Activated T-helper 17 cell treated with anti-CD3 and anti-CD28 coated beads, Interleukin-2, amount 50 U/mL, for 72 hours (primary cell): ENCODE measurements at places on chromosomes 7 and 10.
A peak's percentile ranks its signal among the peaks of the same experiment; 100 is the strongest.

DNA sequence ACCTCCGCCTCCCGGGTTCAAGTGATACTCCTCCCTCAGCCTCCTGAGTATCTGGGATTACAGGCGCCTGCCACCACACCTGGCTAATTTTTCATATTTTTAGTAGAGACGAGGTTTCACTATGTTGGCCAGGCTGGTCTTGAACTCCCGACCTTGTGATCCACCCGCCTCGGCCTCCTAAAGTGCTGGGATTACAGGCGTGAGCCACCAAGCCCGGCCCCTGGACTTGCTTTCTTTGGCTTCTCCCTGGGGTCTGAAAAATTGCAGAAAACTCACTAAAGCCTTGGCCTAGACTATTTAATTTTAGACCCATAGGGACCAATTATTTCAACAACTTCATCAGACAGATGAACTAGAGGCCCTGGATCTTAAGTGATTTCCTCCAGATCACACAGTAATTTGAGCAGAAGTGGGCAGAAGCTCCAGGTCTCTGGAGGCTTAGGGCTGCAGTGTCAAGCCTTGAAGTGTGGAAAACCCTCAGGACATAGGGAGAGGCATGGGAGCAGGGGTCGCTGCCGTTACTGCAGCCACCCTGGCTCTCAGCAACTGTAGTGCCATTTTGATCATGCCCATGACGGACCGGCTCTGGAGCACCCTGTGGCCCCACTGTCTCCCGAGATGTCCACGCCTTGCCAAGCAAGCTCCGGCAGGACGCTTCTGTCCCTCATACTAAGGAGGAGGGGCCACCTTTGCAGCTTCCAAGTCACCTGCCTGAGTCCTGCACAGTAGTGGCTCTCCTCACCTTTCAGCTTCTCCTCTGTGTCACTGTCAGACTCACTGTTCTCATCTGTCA lies 72.4 kb downstream of the DENND2A start:
- no peak for ATAC-seq

DNA sequence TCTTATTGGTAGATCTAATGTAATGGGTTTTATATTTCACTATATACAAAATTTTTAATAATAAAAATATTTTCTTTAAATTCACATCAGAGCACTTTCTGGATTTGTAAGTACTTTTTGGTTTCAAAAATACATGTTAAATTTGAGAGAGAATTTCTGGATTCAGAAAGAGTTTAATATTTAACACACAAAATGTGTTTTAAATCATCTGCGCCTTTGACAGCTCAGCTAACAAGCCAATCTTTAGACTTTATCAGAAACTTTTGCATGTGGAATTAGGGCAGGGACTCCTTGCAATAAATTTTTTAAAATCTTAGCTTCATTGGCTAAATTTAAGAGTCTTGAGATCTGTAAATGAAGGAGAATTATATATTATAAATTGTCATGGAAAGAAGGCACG lies 32.7 kb upstream of the RHOBTB1 start:
- ATAC-seq, result no peak

- no peak for ATAC-seq
These were observed 231.1 kb downstream of the ARHGAP12 start for GRCh38 chr10:31697271-31698180.

DNA sequence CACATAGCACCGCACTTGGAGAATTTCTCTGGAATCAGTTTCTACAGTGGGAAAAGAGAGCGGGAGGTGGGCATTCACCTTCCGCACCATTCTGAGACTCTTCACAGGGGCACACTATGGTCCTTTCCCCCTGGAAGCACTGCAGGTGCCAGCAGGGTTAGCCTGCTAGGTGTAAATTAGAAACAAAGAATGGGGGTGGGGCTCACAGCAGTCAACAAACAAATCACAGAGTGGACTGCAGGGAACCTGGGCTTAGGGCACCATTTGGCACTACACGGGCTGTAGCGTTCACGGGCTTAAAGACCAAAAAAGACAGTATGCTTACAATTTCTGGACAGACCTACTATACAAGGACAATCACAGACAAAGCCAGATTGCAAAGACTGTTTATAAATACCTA lies 8.0 kb upstream of the PKD1L1 start:
- no peak for ATAC-seq

DNA sequence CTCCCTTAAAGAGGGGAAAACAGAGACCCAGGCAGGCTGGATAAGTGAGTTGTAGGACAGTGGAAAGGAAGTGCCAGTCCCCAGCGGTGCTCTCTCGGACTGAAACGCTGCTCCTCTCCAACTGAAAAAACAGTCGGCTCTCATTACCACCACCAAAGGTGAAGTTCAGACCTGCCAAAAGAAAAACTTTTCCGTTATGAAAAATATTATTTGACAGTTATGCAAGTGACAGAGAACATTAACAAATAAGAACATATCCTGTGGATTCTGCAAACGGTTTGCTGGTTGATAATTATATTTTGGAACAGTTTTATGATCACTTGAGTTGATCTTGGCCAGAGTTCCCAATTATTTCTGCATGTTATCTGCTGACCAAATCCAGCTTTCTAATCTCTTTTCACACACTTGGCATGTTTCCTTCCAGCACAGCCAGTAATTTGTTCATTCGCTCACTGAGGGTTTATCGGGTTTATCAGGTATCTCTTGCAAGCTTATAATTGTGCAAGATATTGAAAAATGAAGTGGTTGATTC lies 82.6 kb downstream of the PTPRE start:
- no peak for ATAC-seq

GRCh38 chr10:99977916-99978315 lies 31.8 kb downstream of the DNMBP start:
- no peak for ATAC-seq

- ATAC-seq, result no peak
These were observed 81.1 kb downstream of the CTTNBP2 start for GRCh38 chr7:117791877-117792780.

- ATAC-seq, result no peak
These were observed 293.8 kb downstream of the TCERG1L start for GRCh38 chr10:131017566-131018285.

DNA sequence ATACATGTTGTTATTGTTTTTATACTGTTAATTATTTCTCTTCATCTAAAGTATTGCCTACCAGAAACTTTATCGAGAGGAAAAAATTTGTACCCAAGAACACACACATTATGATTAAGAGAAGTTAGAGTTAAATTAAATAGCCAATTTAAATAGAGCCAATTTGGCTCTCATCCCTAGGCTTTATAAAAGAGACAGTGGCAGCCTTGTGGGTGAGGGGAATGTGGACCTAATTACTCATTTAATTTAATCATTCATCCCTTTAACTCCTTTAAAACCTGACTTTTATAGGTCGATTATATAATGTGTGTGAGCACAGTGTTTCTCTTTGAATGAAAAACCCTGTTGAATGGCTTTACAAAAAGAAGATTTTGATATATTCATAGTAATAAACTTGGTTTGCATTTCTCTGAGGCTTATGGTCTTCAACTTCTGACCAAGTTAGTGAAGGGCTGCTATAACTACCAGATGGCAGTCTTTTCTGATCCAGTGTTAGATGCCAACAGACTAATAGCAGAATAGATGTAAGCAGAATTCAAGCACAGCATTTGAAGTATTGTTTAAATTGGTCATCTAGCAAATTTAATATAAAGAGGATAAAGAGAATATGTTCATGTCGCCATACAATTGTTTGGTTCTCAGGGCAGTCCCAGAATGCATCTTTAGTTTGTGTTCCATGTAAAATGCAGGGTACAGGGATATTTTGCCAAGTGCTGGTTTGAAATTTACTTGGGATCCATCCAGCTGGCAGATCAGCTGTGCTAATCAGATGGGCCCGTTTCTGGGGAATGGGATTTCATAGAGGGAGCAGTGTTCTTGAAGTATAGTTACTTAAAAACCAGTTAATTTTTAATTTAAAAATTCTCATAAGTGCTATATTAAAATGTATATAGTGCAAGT lies 25.3 kb downstream of the ADD3 start:
- no peak for ATAC-seq

DNA sequence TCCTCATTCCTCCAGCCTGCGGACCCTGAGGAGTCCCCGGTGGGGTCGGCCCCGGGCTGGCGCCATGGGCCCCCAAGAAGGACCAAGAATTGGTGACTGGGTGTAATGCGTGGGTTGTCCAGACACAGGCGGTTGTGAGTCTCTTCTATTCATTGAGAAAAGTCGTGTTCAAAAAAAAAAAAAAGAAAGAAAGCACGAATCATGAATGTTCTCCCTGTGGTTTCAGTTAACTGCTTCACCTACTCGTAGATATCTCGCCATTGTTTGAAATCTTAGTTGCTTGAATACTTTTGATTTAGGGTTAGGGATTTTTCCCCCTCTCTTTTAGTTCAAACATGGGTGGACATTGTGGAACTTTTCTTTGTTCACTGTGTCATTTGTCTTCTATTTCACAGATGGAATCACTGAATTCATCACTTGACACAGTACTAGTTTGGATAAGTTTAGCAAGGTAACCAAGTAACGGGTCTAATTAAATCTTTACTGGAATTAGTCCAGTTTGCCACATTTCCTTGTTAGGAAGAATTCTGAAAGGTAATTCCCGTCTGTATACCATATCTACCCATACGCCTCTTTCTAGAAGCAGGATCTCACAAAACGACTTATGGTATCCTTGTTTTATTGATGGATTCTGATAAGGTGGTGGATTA lies 775 bp downstream of the STARD3NL start:
- ATAC-seq, result peak; percentile 35

DNA sequence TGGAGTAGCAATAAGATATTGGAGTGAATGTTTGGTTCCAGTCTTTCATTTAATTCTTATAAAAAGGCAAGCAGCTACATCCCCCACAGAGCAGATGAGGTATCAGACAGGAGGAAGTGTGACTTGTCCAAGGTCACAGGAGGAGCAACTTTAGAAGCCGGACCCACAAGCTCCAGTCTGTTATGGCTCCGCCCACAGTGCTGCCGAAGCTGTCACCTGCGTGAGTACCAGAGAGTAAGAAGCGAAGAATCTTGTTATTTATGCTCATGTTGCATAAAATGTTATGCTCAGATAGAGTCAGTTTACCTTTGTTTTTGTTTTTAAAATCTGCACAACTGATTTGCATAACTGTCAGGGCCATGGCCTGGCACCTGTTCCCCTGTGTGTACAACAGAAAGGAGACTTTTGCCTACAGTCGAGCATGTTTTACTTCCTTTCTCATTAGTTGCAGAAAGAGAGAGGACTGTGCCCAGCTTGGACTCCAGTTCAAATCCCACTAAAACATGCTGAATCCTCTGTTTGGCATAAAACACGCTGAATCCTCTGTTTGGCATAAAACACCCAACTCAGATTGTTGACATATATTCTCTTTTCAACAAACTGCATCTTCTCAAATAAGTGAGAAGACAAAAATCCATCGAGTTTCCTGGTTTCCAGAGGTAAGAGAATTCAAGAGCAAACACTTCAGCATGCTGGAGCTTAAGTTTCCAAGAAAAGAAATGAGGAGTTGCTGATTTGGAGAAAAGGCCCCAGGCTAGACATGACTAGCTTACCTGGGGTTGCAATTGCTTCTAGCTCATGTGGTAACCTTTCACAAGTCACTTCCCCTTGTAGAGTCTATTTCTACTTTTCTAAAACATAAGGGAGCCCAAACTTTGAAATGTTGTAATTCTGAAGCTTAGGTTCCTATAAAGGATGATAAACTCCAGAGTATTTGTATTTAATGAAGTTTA lies 409.8 kb upstream of the ZMIZ1 start:
- no peak for ATAC-seq

DNA sequence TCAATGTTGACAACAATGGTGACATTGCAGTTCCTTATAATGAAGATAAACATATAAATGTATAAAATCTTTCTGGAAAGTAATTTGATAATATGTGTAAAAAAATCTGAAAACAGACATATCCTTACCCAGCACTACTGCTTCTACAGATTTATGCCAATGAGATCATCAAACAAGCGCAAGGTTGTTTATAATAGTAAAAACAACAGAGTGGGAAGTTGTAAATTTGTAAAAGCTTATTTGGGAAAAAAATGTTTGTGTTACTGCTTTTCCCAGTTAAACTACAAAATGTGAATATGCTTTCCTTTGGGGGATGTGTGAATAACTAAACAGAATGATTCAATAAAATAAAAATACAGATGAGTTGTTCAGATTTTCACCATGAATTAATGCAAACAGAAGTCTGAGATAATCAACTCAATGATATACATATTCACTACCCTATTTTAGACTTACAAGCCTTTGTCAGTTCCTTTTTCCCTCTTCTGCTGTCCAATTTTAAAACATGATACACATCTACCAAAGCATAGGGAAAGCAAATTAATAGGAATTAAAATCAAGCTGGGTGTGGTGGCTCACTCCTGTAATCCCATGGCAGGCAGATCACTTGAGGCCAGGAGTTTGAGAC lies 82.1 kb downstream of the USP6NL start:
- ATAC-seq, result no peak

- no peak for ATAC-seq
These were observed 17.6 kb downstream of the SLC35B4 start for GRCh38 chr7:134298902-134299683.

DNA sequence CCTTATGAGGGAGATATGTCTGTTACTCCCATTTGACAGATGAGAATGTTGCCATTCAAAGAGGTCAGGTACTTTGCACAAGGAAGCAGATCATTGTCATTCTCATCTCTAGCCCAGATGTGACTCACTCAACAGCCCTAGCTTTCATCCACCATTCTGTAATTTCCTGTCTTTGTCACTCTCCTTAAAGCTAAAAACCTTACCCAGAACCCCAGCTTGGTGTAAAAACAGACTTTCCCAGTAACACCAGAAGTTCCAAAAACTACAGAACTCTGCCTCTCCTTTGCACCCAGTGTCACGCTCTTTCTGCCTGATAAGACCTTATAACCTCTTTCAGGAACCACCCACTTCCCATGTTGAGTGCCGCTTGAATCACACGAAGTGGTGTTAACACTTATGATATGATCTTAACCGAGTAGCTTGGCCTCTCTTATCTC lies 89.1 kb upstream of the SP4 start:
- peak; percentile 96 for ATAC-seq

GRCh38 chr10:76736815-76737618 lies 900.6 kb downstream of the KCNMA1 start:
- peak; percentile 53 for ATAC-seq

DNA sequence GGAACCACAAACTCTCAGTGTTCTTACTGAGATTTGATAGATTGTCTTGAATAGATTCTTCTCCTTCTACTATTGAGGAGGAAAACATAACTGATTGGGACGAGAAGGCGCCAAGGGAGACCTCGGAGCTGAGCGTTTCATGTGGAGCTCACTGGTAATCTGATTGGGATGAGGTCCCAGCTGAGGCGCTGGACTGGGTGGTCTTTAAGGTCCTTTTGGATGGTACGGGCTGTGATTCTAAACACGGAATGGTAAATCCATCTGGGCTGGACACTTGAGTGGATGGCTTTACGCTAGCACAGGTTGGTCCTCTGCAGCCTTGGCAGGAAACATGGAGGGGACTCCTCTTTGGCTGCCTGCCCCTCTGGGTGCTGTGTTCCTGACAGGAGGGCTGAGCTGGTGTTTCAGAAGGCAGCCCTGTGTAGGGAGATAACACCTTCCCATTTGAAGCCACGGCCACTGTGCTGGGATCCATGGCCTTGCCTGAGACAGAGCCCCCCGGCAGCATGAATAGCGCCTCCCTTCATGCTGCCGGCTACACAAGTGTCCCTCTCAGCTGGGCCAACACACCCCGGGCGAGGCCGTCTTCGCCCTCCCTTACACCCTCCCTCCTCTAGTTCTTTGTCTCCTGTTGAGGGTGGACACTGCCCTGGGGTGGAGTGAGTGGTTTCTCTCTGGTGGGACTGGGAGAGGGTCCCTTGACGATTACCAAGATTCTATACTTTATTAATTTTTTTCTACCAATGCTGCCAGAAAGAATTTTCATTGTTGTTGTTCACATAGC lies 203.2 kb upstream of the SHH start:
- no peak for ATAC-seq

- ATAC-seq, result no peak
These were observed 442.6 kb upstream of the TEX47 start for GRCh38 chr7:89238156-89238555.
